ENCODE measurements at places on chromosomes 6 and 20.
A peak's percentile ranks its signal among the peaks of the same experiment; 100 is the strongest.

DNA sequence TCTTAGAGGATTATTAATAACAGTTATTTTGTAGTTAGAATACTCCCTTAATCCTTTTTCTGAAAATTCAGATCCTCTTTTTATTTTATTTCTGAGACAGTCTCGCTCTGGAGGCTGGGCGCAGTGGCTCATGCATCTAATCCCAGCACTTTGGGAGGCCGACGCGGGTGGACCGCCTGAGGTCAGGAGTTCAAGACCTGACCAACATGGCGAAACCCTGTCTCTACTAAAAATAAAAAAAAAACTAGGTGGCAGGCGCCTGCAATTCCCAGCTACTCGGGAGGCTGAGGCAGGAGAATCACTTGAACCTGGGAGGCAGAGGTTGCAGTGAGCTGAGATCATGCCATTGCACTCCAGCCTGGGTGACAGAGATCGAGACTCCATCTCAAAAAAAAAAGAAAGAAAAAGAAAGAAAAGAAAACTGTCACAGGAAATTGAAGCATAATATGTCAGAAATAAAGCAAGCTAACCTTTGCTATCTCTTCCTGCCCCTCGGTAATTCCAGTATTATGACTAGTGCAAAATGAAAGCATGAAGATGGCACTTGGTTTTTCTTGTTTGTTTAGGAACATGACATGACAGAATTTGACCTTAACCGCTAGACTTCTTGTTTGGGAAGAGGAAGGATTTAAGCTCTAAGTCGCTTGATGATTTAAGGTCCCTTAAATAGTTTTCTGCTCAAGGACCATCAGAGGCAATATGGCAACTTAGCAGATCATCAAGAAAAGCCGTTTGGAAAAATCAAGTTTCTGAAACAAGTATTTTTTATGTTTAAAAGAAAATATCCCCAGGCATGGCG lies 1.8 kb upstream of the RBM39 start:
- DNase-seq, result no peak

- no peak for DNase-seq
These were observed 350.8 kb upstream of the TSHZ2 start for GRCh38 chr20:52621401-52621800.

- DNase-seq, result no peak
These were observed 42.3 kb upstream of the MRPS10 start for GRCh38 chr6:42259841-42260395.

DNA sequence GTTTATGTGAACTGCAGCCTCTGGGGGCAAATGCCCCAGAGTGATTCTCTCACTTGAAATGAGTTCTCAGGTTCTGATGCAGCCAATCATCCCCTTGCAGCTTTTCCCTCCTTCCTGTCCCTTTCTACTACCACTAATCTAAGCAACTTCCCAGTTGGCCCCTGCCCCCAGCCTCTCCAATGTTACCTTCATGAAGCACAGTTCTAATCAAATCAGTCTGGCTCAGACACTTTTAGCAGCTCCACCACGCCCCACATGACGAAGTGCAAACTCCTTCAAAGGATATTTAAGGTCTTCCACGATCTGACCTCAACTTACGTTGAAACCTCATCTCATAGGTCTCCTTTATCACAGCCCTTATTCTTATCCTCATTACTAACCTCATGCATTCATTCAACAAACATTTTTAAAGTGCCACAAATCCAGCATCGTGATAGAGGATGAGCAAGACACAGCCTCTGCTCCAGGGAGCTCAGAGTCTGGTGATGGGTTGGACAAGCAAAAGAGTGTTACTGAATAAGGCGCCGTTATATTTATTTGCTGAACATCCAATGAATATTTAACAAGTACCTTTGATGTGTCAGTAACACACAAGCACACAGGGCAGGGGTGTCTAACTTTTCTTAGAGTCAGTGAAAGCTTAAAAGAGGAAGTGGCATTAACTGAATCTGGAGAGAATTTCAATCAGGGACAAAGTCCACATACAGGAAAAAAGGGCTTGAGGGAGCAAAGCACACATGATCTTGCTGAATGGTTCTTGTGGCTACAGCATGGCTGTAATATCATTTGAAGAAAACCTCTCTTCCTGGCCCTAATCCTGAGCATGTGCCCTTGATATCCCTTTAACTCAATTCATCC lies 20.4 kb upstream of the DTNBP1 start:
- DNase-seq, result no peak

- DNase-seq, result no peak
These were observed 810 bp downstream of the MRPL18 start for GRCh38 chr6:159790956-159791598.

DNA sequence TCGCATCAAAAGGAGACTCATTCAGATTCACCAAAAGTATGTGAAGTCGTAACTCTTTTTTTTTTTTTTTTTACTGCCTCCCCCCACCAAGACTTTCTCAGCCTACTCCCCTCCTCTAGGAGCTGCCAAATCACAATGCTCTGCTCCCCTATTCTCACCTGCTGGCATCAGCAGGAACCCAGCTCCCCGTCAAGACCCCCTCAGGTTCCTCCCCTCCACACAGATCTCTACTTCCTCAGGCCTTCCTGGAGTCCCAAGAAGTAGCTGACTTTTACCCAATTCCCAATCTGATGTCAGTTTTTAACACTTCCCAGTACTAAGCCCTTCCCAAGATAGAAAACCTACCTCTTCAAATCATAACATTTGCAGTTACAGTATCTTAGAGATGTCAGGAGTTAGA lies 39.3 kb downstream of the ARHGAP18 start:
- DNase-seq, result no peak

DNA sequence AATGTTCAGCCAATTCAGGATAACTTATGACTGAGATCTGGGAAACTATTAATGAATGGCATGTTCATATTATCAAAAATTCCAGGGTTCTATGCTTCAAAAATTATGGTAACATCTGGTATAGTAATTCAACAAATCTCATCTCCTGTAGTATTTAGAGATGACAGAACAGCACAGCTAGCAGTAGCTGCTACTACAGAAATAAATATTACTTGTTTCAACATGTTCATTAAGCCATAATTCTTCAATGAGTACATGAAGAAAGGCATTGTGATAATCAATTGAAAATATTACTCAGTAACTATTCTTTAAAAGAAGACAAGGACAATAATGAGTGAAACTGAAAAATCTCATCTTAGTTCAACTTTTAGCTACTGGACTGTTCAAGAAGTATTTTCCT lies 66.8 kb downstream of the ATG5 start:
- DNase-seq, result no peak

DNA sequence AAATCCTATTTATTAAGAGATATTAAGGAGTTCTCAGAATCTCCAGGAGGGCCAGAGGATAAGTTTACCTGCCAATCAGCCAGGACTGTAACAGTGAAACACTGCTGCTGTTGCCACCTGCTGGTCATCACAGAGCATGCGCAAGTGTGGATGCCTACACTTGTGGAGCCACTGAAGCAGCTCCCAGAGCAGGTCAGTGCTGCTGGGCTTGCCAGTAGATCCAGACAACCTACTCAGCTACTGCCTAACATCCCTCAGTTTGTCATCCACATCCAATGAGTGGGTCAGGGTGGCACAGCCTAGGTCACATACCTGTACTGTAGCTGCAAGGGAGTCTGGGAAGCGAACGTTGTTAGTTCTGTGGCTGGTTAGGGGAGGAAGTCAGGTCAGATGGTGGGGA lies 18.3 kb upstream of the NHSL1 start:
- peak; percentile 9 for DNase-seq

DNA sequence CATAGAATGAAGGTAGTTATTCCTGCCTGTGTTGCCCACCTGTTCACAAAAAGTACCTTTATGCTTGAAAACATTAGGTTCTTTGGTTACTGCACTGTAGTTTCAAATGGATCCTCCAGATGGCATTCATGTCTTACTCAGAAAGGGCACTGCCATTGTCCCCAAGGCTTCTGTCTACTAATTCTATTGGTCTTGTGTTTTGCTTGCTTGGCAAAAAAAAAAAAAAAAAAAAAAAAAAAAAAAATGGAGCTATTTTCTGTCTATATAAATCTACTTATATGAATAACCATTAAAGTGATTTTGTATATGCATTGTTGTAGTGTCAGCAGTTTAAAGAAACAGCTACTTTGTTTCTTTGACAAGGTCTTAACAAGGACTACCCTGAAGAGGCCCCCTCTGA lies 12.7 kb upstream of the EFHC1 start:
- peak; percentile 42 for DNase-seq

- no peak for DNase-seq
These were observed 20.1 kb downstream of the ZNF831 start for GRCh38 chr20:59183751-59184150.

DNA sequence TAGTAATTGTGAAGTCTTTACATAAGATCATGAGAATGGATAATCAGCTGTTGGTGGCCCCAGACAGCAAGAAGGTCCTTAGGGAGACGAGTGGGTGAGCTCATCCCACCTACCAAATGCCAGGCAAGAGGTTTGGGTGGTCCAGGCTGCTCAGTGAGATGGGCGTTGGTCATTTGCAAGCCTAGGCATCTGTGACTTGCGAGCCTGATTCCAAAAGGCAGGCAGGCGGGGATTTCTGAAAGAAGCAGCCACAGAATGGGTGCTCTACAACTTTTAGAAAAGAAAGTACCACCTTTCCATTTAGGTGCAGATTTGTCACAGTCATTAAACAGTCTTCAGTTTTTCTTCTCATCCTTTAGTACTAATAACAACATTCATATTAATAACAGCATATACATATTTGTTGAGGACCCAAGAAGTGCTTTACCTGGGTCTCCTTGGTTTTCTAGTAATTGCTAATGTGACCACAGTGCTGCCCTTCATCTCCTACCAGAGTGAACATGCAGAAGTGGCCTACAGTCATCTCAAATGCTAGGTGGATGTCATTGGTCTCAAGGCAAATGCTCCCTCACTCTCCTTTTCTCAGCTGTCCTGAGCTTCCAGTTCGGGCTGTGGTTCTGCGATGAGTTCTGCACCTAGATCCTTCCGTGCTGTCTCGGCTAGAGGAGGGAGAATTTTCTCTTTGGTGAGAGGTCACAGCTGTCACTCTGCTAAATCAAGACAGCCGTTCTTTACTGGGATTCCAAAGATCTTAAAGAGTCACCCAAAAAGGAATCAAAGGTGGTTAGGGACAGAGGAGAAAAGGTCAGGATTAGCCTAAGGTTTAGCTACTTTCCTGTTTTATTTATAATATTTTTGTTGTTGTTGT lies 2.7 kb downstream of the WRNIP1 start:
- DNase-seq, result no peak

GRCh38 chr20:62353289-62354030 lies 13.7 kb downstream of the LAMA5 start:
- DNase-seq, result no peak

DNA sequence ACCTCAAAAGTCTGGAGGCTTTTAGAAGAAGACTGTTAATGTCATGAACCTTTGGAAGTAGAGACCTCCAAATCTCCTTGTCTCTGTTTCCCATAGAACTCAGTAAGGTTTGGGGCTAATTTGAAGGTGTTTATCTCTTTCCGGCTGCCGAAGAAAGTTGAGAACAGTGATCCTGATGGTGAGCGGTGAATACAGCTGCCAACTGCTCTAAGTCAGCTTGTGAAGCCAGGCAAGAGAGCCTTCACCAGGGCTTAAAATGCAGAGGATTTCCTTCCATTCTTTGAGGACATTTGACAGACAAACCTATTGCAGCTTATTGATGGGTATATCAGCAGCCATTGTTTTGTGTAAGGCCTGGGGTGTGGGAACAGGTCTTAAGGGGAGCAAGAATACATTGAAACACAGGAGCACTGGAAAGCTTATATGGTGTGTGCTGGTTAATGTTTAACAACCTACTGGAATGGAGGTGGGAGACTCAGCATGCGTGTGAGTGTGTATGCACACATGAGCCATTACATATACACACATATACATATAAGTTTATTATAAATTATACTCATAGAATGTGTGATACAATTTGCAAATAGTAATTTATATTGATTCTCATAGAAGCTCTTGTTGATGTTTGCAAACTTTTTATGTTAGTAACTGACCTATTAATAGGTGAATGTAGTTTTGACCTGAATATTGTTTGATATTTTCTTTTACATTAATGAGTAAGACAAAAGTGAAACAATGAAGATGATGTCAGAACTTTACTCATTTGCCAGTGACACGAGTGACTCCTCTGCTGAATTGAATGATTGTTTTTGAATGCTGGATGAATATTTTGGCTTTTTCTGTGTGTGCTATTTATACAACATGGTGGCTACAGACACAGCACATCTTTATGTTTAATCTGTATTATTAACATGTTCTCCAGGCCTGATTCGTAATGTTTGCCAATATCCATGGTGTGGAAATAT lies 18.1 kb downstream of the PLEKHG1 start:
- no peak for DNase-seq

- DNase-seq, result no peak
These were observed 160.1 kb downstream of the DTNBP1 start for GRCh38 chr6:15502446-15503345.

DNA sequence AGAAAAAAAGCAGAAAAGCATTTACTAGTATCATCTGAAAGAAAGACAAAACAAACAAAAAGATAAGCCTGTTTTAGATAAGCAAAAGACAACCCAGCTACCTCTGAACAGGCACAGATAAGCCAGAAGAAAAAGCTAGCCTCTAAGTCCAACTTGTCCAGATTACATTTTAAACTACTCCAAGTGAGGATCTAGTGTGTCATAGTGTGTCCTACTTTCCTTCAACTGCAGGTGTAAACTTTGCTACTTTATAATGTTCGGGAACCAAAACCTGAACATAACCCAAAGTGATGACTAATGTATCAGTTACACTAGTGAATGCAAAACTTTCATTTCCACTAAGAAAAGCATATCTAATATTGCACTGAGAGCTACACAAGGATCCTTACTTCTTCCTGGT lies 19.5 kb downstream of the ADNP start:
- no peak for DNase-seq

GRCh38 chr6:6895929-6896328 lies 211.8 kb upstream of the RREB1 start:
- no peak for DNase-seq

- DNase-seq, result no peak
These were observed 15.4 kb upstream of the BTBD3 start for GRCh38 chr20:11902285-11902697.

DNA sequence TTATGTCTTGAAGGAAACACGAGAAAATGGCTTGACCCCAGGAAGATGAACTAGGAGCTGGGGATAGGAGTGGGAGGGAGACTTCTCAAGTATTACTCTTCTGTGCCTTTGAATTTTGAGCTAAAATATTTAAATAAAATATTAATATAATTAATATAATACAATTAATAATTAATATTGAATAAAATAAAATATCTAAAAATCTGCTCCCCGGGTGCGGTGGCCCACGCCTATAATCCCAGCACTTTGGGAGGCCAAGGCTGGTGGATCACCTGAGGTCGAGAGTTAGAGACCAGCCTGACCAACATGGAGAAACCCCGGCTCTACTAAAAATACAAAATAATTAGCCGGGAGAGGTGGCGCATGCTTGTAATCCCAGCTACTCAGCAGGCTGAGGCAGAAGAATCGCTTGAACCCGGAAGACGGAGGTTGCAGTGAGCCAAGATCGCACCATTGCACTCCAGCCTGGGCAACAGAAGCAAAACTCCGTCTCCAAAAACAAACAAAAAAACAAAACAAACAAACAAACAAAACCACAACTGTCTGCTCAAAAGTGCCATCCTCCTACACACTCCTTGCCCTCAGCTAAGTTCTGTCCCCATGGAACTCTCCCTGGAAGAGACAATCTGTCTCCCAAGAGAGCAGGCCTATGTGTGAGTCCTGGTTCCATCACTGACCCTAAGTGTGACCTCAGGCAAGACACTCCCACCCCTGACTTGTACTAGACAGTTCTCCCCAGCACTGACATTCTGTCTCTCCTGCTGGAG lies 13.7 kb upstream of the TRIB3 start:
- no peak for DNase-seq
